ENCODE measurements at places on chromosomes 2 and 18.
A peak's percentile ranks its signal among the peaks of the same experiment; 100 is the strongest.

DNA sequence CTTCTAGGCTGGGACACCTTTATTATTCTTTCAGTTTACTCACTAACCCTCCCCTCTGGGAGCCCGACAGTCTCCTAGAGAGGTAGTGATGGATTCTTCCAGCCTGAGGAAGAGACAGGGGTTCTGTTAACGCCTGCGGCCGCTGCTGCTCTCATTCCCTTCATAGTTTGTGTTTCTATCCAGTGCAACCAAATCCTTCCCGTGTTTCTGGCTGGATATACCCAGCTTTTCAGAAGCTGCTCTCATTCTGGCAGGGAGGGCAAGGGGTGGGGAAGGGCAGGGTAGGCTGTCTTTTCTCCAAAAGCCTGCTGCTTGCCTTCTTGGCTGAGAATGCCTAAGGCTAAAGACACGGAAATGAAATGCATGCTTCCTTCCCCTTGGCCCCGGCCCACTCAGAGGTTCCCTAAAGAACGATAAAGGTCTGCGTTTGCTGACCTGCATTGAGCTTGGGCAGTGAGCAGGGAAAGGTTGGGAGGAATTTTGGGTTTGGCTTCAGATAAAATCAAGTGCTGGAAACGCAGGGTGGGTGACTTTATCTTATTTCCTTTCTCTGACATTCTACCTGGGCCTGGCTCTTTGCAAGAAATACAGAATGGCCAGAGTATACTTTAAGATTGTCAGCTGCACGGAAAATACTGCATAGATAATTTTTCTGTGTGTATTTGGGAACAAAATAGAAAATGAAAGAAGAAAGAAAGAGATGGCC, 390.9 kb downstream of the NBAS start:
- no peak for DNase-seq

DNA sequence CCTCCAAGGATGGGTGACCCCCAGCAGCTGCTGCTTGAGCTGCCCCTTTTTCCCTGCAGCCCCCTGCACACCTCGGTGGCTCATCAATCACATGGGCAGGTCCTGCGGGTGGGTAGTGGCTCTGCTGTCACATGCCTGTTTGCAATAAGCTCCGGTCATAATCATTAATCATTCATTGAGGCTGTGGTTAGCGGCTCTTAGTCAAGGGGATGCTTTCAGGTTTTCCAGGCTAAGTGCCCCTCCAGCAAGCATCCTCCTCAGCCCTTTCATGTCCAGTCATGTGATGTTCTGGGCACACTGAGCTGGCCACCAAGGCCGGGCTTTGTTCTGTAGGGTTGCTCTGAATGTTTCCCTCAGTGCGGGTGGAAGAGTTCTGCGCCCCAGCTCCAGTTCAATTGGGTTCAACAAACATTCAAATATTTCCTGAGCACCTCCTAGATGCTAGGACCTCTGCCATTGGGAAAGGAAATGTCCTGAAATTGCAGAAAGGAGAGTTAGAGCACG, 96.4 kb upstream of the LDAH start:
- DNase-seq: no peak

GRCh38 chr18:63287691-63288220, 31.8 kb downstream of the BCL2 start:
- no peak for DNase-seq

GRCh38 chr2:6254441-6254840, 562.3 kb downstream of the SOX11 start:
- no peak for DNase-seq

GRCh38 chr18:13549880-13550232, 176.5 kb downstream of the FAM210A start:
- DNase-seq: no peak

DNA sequence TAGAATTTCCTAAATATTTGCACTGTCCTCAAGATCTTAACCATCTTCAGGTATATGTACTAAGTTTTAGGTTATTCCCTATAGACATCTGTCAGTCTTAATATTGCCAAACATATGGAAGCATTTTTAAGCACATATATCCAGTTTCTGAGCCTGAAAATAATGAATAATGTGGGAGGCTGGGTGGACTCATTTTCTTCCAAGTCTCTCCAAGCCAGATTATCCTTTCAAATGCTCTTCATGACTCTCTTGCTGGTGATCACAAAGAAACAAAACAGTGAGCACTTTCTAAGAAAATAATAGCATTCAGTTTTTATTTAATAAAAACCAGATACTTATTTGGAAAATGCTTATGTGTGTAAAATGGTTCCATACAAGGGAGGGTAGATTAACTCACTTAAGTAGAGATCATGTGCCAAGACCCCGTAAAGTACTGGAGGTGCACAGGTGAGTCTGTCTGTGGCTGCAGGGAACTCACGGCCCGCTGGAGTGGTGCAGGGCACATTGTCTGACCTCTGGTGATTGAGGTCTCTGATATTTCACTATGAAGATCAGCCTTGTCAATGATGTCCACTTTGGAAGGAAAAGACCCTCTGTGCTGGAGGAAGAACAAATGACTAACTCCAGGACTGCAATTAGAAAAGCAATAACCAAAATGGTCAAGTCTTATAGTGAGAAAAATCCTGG, 161.6 kb downstream of the TMEM18 start:
- DNase-seq: no peak

- no peak for DNase-seq
Observed at GRCh38 chr2:26668041-26668440, 24.5 kb upstream of the KCNK3 start.

- DNase-seq: peak; percentile 76
Observed at GRCh38 chr2:203869223-203870042, 1.9 kb downstream of the CTLA4 start.

- DNase-seq: no peak
Observed at GRCh38 chr18:66601649-66602048, 2.2 kb downstream of the CDH19 start.
